KG1 (cell line): ENCODE measurements at places on chromosomes 1 and 21.

DNA sequence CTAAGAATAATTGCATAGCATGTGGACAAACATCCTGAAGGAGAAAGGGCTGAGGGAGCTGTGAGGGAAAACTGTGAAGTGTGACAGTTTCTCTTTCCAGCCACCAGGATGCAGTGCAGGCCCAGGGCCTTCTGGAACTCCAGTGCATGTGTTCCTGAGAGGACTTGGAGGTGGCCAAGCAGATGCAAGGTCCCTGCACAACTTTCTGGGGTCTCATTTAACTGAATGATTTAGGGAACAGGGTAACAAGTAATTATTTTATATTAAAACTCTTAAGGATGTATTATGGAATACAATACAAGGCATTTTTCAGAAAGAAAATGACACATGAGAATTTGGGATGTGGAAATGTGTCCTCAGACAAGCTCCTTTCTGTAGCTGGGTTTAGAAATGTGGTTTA lies 61.2 kb upstream of the MCOLN3 start:
- no peak for DNase-seq

DNA sequence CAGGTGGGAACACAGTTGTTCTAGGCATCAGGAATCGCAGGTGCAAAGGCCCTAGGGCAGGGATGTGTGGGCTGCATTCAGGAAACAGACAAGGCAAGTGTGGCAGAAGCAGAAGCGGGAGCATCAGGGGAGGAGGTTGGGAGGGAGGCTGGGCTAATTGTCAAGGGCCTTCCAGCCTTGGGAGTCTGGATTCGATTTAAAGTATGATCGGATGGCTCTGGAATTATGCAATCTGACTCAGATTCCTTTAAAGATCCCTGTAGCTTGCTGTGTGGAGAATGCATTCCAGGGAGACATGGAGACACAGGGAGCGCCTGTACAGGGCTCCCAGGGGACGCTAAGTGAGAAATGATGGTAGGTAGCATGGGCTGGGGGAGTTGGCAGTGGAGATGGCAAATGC lies 86.5 kb downstream of the LACTBL1 start:
- no peak for DNase-seq

- DNase-seq, result no peak
These were observed 324.4 kb downstream of the AJAP1 start for GRCh38 chr1:4978660-4979390.

DNA sequence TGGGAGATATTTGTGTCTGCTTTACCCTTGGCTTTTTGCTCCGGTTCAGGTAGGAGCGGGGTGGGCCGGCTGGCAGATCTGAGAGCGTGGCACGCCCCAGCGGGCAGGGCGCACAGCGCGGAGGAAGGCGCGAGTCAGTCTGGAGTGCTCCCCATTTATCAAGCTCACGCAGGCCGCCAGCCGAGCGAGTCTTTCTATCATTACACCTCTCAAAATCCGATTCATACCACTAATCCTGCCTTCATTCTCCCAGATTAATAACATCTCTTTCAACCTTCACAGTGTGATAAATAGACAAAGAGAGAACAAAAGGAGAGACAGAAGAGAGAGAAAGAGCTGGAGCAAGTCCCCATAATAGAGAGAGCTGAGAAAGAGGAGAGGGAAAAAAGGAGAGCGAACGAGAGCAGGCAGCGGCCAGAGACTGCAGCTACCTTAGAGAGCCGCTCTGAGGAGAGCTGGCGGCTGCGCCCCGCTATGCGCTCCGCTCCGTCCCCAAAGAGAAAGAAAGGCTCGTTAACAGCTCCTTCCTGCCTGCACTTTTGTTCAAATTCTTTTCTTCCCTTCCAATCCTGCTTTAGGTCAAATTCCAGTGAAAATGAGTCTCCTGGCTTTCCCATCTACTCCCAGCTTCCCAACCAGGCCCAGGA lies 48.0 kb downstream of the DMAP1 start:
- DNase-seq, result no peak

DNA sequence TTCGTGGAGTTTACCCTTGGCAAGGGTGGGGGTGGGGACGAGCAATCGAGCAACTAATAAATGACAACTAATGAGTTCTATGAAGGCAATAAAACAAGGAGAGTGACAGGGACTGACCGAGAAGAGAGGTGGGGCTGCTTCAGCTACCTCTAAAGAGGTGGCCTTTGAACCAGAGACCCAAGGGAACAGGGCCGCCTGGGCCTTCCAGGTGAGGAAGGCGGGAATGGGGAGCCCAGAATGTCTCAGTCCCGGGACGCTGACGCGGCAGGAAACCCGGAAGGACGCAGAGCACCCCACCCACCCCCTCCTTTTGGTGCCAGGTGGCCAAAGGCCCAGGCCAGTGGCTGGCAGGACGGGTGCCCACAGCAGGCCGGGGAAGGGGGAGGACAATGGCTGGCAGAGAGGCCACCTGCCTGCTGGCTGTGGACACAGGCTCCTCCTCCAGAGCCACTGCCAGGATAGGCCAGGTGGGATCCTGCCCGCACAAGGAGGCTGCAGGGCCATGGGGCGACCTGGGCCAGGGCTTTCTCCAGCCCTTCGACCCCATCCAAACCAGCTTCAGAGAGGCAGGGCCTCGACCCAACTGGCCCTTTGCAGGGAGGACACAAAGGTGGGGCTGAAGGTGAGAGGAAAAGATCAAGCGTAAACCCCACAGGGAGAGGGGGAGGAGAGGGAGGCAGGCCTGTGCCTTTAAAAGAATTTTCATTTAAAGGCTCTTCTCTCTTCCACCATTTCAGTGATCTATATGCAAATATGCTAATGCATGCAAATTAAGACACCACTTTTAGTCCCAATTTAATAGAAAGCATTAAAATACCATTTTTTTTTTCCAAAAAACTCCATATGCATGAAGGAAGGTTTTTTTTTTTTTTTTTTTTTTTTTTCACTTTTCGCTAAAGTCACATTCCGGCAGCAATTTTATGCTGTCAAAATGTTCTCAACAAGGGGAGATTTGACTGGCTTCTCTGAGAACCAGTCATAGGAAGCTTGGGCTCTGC lies 58.1 kb downstream of the CASZ1 start:
- DNase-seq, result no peak
